NCI-H748 treated with DMSO at 0.1 percent for 48 hours (cell line): ENCODE measurements at places on chromosomes 5 and 9.

DNA sequence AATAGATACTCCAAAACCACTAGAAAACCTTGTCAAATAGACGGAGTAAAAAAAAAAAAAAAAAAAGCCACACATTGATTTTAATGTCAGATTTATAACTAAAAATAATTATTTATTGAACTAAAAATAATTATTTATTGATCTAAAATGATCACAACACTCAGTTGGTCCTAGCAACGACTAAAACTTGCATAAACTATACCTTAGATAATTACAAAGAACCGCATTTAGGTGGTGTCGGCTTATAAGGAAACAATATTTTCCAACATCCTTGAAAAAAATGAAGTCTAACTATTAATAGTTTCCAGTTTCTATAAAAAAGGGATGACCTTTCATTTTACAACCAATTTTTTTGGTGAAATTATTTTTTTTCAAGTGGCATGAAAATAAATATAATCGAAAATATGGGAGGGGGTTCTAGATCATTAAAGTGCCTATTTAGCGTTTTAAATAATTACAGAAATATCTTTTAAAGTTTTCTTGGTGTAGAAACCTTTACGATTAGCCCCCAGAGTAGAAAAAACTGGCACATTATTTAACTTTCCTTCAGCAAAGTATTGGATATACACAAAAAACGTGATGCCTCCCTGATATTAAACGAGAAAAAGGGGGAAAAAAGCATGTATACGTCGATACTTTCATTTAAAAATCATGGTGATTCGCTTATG, 3.7 kb downstream of the ARRDC3 start:
- DNase-seq = no peak

DNA sequence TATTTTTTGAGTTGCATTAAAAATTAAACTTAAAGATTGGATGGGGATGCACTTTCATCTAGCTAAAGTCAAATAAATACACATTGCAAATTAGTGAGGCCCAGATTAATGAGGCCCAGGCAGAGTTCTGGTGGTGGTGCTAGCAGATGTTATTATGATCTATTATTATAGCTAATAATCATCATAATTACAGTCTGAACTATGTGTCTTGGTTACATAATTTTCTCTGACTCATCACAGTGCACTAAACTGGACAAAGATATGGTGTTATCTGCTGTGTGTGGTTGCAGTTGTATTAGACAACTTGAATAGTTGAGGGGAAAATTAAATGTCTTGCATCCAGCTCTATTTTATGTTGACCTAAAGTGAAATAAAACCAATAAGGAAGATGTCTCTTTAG, 568.8 kb downstream of the TLR4 start:
- DNase-seq = no peak

- no peak for DNase-seq
These were observed 27.6 kb upstream of the TCF7 start for GRCh38 chr5:134086943-134087305.

GRCh38 chr9:134186471-134187109, 22.2 kb upstream of the RNU6ATAC start:
- no peak for DNase-seq

DNA sequence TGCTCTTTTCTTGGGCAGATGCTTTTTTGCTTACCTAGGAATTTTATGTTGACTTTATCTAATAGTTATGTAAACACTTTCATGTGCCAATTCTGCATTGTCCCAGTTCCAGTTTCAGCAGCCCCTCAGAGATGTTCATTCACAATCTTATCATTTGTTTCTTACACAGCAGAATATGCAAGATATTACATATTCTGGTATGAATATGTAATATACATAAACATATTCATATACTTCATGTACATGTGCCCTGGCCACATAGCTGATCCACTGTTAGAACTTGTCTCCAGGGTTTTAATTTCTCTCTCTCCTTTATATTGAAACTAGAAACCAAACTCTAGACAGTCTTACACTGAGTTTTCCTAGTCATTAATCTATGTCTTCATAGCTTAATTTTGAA, 90.2 kb upstream of the PARP8 start:
- DNase-seq = peak; percentile 62

DNA sequence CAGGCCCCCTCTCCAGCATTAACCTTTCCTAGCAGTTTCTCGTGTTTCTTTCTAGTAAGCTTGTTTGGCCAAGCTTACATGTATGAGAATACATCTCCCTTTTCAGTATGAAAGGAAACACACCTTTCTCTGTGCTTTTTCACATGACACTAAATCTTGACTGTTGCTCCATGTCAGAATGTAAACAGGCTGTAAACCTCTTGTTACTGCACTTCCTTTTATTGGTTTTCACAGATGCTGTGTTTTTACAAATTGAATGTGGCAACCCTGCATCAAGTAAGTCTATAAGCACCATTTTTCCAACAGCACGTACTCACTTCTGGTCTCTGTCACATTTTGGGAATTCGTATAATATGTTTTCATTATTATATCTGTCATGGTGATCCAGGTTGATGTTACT, 2.2 kb upstream of the CANX start:
- DNase-seq = no peak

GRCh38 chr9:134982311-134982710, 64.6 kb upstream of the FCN1 start:
- DNase-seq = no peak

- DNase-seq = no peak
These were observed 60.2 kb downstream of the NEURL1B start for GRCh38 chr5:172701291-172701656.

DNA sequence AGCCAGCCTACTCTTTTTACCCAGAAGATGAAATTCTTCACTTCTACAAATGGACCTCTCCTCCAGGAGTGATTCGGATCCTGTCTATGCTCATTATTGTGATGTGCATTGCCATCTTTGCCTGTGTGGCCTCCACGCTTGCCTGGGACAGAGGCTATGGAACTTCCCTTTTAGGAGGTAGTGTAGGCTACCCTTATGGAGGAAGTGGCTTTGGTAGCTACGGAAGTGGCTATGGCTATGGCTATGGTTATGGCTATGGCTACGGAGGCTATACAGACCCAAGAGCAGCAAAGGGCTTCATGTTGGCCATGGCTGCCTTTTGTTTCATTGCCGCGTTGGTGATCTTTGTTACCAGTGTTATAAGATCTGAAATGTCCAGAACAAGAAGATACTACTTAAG, 16.6 kb downstream of the OCLN start:
- no peak for DNase-seq

DNA sequence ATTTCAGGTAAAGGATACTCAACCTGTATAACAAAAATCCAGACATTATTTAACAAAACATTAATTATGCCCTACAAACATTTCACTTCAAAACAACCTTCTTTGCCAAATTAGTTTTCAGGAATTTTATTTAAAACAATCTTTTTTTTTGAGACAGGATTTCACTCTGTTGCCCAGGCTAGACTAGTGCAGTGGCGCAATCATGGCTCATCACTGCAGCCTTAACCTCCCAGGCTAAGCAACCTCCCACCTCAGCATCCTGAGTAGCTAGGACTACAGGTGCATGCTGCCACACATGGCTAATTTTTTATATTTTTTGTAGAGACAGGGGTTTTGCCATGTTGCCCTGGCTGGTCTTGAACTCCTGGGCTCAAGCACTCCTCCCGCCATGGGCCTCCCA, 3.9 kb downstream of the FNIP1 start:
- no peak for DNase-seq

DNA sequence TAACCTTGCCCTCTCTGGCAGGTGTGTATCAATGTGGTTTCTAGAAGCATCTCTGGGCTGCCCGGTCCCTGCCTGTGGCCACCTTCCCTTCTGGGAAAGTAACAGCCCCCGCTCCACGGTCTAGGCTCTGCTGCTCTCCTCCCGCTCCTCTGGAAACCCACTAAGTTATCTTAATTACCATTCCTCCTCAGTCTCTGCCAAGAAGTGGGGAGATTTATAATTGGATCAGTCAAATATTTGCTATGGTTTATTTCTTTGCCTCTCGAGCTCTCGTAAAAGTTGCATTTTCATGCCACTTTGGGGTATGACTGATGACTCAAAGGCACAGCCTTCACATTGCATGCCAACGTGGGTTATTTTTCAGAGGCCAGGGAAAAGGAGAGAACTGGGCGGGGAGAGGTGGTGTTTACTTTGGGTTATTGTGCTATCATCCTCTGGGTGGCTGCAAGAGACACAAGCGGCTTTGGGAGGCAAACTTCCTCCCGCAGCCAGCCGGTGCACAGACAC, 205.3 kb upstream of the WWC1 start:
- DNase-seq = peak; percentile 25

DNA sequence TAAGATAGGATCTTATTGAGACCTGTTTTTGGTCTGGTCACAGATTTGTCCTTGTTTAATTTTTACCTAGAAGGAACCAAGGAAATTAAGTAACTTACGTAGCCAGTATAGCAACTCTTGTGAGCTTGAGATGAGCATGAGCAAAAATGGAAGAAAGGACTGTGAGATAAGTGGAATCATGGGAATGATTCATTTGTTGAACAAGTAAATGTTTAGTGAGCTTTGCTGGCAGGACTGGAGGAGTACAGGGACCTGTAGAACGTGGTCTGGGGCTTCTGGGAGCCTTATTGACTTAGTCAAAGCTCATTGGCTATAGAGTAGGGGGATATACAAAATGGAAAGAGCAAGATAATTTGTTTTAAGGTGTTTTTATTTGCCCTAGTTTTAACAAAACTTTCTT, 3.0 kb downstream of the RAD23B start:
- no peak for DNase-seq

DNA sequence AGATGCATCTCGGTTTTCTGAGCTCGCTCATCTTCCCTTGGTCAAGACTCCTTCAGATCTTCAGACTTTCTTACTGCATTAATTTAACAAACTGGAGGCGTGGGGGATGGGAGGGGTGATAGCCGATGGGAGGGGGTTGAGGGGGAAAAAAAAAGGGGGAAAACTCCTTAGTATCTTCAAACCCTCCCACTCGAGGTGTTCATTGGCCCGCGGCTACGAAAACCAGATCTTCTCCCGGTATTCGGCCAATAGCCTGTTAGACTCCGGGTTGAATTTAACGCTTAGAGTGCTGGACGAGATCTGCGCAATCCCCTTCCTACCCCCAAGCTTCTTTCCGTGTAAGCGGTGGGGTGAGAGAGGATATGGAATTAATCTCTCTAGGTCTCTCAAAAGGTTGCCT, 689 bp upstream of the GLRA1 start:
- DNase-seq = no peak

- no peak for DNase-seq
These were observed 2.5 kb upstream of the CMBL start for GRCh38 chr5:10310066-10310779.

GRCh38 chr9:95497772-95498171, 19.0 kb downstream of the PTCH1 start:
- no peak for DNase-seq

GRCh38 chr5:176675676-176676360, 28.5 kb downstream of the TSPAN17 start:
- DNase-seq = no peak

- no peak for DNase-seq
These were observed 668.1 kb upstream of the EDIL3 start for GRCh38 chr5:85052826-85053225.

- no peak for DNase-seq
These were observed 136.9 kb upstream of the KLF9 start for GRCh38 chr9:70551396-70551795.

DNA sequence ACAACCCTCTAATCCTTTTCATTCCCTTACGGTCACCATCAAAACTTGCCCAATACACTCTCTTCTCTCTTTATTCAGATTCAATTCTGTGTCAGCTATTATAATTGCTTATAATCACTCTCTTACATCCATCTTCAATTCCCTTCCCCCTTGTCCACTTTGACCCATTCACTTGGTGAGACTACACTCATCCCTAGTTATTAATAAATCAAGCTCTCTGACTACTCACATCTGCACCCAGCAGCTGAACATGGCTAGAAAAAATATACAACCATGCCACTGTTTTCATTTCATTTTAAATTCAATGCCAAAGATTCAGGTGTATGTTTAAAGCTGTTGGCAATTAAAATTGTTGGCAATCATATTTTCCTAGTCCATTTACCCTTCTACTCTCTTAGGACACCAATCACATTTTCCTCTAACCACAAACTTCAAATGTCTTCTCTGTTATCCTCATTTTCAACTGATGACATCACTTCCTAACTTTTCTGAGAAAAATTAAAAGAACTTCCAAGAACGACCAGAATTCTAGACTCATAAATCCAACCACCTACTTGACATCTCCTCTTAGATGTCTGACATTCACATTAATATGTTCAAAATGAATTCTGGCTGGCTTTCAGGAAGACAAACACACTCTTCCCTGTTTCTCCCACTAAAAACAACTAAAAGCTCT, 5.5 kb downstream of the C5orf15 start:
- no peak for DNase-seq

DNA sequence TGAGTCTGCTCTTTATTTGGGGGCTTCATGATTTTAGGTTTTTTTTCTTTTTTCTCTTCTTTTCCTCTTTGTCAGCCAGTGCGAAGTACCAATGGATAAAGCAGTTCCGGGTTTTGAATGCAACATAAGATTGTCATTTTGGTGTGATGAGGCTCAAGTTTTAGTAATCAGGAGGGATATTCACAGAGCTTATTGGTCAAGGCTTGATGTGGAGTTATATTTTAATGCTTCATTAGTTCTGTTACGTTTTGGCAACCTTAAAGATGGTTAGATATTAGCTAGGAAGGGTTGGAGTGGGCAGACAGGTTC, 1.4 kb downstream of the PIK3R1 start:
- DNase-seq = no peak

DNA sequence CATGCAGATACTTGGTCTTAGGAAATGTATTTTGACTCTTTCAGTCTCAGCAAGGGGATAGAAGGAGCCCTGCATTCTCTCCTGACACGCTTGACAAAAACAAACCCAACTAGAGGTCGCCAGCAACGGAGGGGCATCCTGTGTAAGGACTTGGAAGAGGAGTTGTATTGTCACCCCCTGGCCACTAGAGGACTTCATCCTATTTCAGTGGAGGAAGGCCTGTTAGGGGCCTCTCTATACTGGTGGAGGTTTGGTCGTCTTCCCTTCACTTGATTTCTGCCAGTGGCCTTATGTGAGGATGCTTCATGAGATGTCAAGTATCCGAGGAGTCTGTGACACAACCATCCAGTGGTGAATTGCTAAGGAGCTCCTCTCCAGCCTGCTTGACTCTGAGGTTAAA, 122.8 kb upstream of the STC2 start:
- no peak for DNase-seq

- DNase-seq = no peak
These were observed 36.4 kb downstream of the THBS4 start for GRCh38 chr5:80071510-80072021.

DNA sequence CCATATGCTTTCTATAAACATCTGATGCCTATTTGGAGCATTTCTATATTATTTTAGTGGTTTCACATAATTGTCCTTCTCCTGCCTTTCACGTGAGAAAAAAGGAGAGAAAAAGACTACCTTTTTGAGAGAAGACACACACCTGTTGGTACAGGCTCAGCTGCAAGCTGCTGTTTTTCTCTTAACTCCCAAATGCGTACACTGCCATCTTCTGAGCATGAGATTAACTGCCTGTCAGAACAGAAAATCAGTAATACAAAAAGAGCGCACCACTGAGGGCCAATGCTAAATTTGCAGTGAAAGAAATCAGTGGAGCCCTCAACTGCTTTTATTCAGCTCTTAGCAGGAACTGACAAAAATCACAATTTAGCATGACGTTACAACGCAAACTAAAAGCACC, 54.9 kb downstream of the WDR41 start:
- DNase-seq = peak; percentile 15
